ENCODE measurements at places on chromosomes 7 and 10. TPM values are rescaled to one million over a fixed set of nuclear protein-coding genes. Genes with fewer than 3 reads are reported as not detected.

PDE1C gene
- 1.2 TPM for total RNA-seq

KLF14 gene
- total RNA-seq = not detected

LRIT2 gene
- total RNA-seq = not detected

BAIAP2L1 gene
- 25.6 TPM for total RNA-seq

TSPAN15 gene
- total RNA-seq = 20.5 TPM

GPR15LG gene
- total RNA-seq = 3.4 TPM

HTR5A gene
- not detected for total RNA-seq

NANOS1 gene
- 1.7 TPM for total RNA-seq

EGFR gene
- 281 TPM for total RNA-seq

PLAU gene
- 837 TPM for total RNA-seq

FAM237B gene
- not detected for total RNA-seq

NPY gene
- total RNA-seq = not detected

MBL2 gene
- not detected for total RNA-seq

NSUN5 gene
- total RNA-seq = 44.3 TPM

CALML5 gene
- not detected for total RNA-seq

CDNF gene
- total RNA-seq = 0.24 TPM

SEMA3E gene
- total RNA-seq = under 0.01 TPM

SPAM1 gene
- total RNA-seq = not detected

PCDH15 gene
- not detected for total RNA-seq

PRSS2 gene
- total RNA-seq = not detected

MRLN gene
- total RNA-seq = not detected

HSPB1 gene
- total RNA-seq = 153 TPM

HOXA5 gene
- total RNA-seq = 0.43 TPM

ATRNL1 gene
- 0.43 TPM for total RNA-seq

CWF19L1 gene
- total RNA-seq = 30.1 TPM

VWDE gene
- 3.6 TPM for total RNA-seq

TRIM50 gene
- total RNA-seq = not detected

All from tracheal epithelial cell (primary cell).